ENCODE measurements at places on chromosomes 5 and 9.

GRCh38 chr9:99873943-99874584 is 32.4 kb upstream of the STX17 start:
- DNase-seq = no peak

GRCh38 chr5:56190497-56190896 is 42.6 kb downstream of the ANKRD55 start:
- DNase-seq = no peak

DNA sequence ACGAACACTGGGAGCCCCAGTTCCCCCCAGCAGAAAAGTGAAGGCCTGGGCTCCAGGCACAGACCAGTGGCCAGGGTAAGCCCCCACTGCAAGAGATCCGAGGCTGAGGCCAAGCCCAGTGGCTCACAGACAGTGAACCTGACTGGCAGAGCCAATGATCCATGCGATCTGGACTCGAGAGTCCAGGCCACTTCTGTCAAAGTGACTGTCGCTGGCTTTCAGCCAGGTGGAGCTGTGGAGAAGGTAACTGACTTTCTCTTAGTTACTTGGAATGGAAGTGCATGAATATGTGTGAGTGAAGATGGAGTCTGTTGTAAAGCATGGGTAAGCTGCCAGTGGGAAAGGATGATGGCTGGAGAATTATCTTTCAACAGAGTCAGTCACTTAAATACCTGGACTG is 99.7 kb downstream of the GOLPH3 start:
- DNase-seq = no peak

DNA sequence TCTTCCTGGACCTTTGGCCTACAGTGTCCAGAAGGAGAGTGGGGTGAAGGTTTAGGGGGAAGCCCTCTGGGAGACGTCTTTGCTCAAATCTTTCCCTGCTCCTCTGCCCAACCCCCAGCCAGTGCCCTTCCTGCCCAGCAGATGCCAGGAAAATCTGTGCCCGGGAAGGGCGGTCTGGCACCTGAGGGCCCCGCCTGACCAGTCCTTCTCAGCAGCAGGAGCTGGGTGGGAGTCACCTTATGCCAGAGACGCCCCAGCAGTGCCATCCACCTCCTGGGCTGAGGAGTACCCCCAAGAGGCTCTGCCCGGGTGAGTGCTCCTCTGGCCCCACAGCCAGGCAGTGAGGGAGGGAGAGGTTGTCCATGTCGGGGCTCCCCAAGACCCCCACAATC is 14.9 kb upstream of the CERCAM start:
- DNase-seq = no peak

GRCh38 chr5:151745071-151745705 is 13.2 kb downstream of the ATOX1 start:
- DNase-seq = peak; percentile 34

DNA sequence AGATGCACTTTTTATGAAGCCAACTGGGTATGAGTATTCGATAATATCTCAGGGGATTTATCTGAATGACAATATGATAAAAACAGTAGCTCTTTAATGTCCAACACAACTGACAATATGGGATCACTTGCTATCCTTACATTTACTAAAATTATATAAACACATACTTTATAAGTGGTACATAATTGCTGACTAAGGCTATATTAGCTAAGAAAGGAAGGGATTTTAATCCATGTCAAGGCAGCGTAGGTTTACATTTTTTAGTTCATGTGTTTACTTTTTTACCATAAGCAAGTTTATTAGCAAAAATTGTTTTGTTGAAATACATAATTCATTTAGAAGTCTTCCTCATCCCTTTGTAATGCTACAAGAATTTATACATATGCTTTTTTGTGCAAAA is 796.2 kb downstream of the TLE1 start:
- DNase-seq = no peak

DNA sequence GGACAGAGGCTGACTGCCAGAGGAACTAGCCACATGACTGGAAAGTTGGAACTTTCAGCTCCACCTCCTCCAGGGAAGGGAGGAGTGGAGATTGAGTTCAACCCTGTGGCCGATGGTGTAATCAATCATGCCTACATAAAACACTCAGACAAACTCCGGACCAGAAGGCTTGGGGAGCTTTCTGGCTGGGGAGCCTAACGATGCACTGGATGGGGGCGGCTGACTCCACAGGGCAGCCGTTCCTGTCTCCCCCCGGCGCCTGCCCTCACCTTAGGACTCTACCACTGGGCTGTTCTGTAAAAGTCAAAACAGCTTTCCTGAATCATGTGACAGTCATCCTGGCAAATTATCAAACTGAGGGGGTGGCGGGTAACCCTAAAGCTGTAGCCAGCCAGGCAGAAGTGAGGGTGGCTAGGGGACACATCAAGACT is 58.0 kb downstream of the GOLM1 start:
- peak; percentile 46 for DNase-seq

DNA sequence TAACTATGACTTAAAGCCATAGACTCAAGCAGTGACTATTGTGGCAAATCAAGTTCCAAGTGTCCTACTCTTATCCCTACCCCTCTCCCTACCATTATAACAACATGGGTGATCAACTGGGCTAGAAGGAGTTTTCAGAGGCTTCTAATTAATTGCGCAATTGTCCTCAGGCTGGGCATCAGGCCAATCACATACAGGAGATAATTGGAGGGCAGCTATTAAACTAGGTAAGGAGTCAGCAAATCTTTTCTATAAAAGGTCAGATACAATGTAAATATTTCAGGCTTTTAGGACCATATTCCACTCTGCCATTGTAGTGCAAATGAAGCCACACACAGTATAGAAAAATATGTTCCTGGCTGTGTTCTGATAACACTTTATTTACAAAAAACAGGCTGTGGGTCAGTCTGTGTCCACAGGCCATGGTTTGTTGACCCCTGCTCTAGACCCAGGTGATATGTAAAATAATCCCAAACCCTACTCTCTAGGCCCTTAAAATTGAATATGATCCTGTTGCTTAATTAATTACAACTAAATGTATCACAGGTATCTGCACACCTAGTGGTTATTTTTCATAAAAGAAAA is 141.4 kb upstream of the PIK3R1 start:
- no peak for DNase-seq

DNA sequence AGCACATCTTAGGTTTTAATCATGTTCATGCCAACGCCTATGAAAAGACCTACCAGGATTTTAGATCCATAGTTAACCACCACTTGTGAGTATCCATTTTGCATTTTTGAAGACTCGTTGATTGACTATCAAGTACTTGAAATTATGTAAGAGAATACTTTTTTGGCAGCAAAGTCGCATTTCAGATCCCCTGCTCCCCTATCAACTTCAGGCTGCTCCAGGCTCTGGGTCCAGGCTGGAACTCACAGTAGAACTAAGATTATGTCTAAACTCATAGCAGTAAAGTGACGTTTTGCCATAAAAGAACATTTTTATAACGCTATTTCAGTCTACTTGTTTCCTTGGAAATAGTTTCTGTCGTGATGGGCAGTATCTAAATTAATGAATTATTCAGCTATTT is 267.7 kb downstream of the FANCC start:
- DNase-seq = peak; percentile 48

DNA sequence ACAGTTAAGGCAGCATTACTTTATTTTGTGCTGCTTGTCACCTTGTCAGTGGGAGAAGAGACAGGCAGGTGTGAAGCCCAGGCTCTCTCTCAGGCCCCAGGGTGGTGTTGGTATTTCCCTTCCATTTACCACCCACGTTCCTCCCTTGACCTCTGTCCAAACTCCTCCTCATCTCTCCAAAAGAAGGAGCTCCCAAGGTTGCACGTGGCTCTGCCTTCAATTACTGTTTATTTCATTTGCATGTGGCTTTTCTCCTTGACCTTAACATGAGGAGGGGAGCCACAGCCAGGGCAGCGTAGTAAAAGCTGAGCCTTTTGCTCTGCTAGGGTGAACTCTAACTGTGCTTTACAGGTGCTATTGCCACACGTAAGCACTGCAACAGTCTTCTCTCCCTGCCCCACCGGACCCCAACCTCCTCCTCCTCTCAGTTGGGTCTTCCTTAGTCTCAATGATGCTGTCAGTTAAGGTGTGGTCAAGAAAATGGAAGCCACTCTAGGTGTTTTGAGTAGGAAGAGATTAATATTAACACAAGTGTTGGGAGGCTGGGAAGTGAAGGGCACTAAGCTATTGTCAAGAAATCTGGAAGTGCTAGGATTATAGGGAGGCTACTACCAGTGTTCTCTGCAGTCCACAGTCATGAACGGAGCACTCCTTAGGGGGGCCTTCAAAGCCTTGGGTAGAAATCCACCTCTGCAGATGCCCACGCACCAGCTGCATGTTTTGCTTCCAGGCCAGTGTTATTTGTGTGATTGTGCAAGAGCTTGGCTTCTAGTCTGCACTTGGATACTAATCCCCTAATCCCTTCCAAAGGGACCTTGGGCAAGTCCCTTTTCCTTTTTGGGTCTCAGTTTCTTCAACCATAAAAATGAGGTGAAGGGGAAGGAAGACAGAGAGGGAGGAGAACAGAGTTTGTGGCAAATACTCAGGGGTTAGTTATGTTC is 3.9 kb upstream of the ALDH1B1 start:
- no peak for DNase-seq

- no peak for DNase-seq
Measured at GRCh38 chr5:37921452-37921851, 81.6 kb upstream of the GDNF start.

GRCh38 chr5:1723957-1724821 is 75.4 kb downstream of the MRPL36 start:
- DNase-seq = no peak

- DNase-seq = no peak
Measured at GRCh38 chr9:95077053-95077765, 240.3 kb downstream of the FANCC start.

DNA sequence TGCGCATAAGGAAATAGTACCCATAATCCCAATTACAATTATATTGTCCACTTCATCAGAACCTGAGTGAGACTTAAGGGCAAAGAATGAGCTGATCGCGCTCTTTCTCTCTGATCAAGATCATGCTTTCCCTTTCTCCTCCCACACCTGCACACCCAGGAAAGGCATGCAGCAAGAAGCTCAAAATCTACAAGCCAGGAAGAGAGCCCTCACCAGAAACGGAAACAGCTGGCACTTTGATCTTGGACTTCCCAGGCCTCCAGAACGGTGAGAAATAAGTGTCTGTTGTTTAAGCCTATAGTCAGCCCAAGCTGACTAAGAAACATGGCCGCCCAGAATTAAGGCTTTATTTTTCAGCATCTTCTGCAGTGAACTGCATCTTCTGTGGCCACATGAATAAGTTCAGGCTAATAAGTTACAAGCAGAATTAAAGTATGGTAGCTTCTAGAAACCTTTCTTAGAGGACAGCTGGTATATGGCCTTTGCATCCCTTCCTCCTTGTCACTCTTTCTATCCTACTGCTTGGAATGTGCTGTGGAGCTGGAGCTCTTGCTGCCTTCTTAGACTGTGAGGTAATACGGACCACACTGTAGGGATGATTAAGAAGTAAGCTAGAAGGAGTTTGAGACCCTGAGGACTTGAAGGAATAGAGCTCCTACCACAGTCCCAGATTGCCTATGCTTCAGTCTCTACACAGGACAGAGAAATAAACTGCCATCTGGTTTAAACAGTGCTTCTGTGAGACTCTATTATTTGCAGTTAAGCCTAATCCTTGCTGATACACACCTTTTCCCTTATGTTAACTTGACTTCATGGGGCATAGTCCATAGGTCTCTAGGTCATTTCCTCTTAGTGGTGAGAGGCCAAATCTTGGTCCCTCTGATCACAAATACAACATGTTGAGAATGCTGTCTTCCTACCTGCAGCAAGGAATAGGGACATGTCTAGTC is 17.2 kb downstream of the OR2S2 start:
- no peak for DNase-seq

GRCh38 chr5:52710310-52710971 is 77.3 kb upstream of the ITGA1 start:
- DNase-seq = no peak

DNA sequence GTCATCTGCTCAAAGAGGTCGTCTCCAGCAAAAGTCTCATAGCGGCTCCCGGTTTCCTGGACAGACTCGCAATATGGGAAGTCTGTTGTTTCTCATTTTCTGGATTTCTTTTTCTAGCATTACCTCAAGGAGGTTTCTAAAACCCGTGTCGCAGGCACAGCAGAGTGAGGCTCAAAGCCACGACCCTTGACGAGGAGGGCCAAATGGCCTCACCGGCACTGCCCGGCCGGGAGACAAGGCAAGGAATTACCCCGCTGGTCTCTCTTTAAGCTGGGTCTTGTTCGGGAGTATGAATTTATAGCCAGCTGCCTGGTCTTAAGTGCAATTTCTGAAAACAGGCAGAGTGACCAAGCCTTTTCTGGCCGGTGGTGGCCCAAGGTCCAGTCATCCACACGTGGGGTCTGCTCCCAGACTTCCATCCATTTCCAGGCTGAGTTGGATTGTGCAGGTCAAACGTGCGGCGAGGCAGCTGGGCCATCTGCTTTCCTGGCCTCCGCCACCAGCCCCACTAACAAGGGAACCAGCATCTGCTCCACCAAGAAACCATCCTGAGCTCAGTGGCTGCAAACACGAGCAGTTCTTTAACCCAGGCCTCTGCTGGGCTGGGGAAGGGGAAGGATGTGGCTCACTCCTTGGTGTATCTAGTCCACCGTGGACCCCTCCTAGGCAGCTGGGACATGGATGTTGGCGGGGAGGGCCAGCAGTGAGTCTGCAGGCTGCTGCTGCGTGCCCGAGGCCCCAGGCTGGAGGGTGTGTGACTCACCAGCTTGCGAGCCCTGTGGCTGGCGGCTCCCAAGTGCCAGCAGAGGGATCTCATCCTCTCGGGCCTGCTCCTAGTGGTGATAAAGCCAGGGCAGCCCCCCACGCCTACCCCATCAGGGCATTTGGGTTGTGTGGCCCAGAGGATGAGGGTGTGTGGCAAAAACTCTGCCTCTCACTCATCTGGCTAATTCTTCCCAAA is 55.6 kb upstream of the COL5A1 start:
- DNase-seq = peak; percentile 56

GRCh38 chr9:116020801-116021200 is 132.8 kb upstream of the PAPPA start:
- no peak for DNase-seq

DNA sequence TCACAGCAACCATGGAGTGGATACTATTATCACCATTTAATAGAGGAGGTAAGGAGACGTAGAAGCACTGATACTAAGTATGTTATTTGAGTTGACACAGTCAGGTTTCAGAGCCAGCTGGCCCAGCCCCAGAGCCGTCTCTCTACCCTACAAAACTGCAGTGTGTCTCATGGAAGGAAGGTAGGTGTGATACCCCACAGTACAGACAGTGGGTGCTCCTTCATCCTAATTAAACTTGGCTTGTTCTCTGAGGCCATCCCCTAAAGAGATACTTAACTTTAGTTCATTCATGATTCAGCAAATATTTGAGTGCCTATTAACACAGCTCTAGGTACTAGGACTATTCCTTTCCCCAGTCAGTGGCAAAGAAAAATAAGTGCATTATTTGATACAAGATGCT is 22.6 kb downstream of the PIP5K1B start:
- DNase-seq = no peak

- DNase-seq = peak; percentile 43
Measured at GRCh38 chr9:32581512-32582143, 8.7 kb upstream of the NDUFB6 start.

- DNase-seq = no peak
Measured at GRCh38 chr5:52772668-52773067, 15.0 kb upstream of the ITGA1 start.

Data from hepatic stellate cell (primary cell).